Placental pericyte (primary cell): ENCODE measurements at places on chromosomes 1 and 21. TPM values are rescaled to one million over a fixed set of nuclear protein-coding genes. Genes with fewer than 3 reads are reported as not detected.

CR2 gene
- not detected in 2 replicates for total RNA-seq

FCER1A gene
- total RNA-seq, result not detected in 2 replicates

GCSAML gene
- under 0.01 TPM in 2 replicates for total RNA-seq

TRIM33 gene
- 29.5 and 40.7 TPM in 2 replicates for total RNA-seq

BLZF1 gene
- total RNA-seq, result 30.2 and 38.8 TPM in 2 replicates

CACYBP gene
- 59.7 and 104 TPM in 2 replicates for total RNA-seq

BTBD8 gene
- total RNA-seq, result 2.4 and 2.8 TPM in 2 replicates

CLEC20A gene
- not detected in 2 replicates for total RNA-seq

PRAMEF11 gene
- total RNA-seq, result not detected in 2 replicates

ORC1 gene
- 0.44 and 14.6 TPM in 2 replicates for total RNA-seq

SELP gene
- 0.22 TPM in 1 of 2 replicates, not detected in the other for total RNA-seq
